Tibial nerve (tissue), 4 donors: ENCODE measurements at places on chromosomes 4 and X. TPM values are rescaled to one million over a fixed set of nuclear protein-coding genes. Genes with fewer than 3 reads are reported as not detected.

FGA gene
- 7.2 TPM for total RNA-seq

SPINK2 gene
- total RNA-seq = not detected

FREM3 gene
- total RNA-seq = not detected

PDGFRA gene
- 80.4 TPM for total RNA-seq

TMEM31 gene
- not detected for total RNA-seq

TMSB15B gene
- total RNA-seq = 1.2 TPM

NXF3 gene
- 0.84 TPM for total RNA-seq

ABCG2 gene
- total RNA-seq = 10.9 TPM

KLB gene
- total RNA-seq = 10.2 TPM

TLR2 gene
- 25.1 TPM for total RNA-seq

ZNF185 gene
- total RNA-seq = 28.2 TPM
